ENCODE measurements at places on chromosomes 6 and 20.

DNA sequence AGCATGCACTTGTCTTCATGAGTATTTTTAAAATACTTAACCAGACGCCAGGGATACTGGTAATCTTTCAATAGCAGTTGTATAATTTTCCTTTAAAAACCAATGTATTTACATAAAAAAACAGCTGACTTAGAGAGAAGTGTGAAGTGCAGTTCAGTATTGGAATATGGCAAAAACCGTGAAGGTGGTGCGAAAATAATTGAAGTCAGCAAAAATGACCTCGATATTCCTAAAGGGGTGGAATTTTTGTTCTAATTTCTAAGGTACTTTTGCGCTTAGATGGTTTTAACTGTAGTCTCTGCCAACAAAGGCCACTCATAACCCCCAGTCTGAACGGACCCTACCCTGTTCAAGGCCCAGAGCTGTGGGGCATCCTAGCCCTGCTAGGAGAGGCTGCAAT, 25.3 kb downstream of the GNAS-AS1 start:
- no peak for DNase-seq

DNA sequence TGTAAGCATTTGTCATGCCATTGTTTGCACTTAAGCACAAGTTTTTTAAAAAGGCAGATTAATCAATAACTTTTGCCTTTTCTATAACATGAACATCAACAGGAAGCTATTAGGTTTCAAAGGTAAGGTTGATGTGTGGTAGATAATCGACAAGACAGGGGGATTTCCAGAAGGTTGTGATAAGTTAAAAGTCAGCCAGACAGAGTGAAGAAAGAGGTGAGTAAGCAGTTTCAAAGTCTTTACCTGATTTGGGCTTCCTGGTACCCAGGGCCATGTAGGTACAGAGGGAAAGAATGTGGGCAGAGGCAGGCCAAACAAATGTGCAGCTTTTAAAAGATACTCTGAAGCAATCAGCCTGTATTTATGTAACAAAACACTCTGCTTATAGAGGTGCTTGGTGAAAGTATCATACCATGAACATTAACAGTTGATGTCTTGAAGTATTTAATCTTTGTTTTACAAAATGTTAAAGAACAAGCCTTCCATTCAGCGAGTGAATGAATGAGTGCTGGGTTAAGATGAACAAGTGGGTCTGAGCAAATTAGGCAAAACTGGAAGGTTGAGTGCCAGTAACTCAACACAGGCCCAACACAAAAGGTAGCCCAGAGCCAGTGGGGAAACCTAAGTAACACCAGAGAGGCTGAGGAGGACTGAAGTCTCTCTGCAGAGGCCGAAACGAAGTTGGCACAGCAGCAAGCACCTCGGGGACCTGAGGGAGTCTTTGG, 60.2 kb downstream of the LRRC1 start:
- no peak for DNase-seq

DNA sequence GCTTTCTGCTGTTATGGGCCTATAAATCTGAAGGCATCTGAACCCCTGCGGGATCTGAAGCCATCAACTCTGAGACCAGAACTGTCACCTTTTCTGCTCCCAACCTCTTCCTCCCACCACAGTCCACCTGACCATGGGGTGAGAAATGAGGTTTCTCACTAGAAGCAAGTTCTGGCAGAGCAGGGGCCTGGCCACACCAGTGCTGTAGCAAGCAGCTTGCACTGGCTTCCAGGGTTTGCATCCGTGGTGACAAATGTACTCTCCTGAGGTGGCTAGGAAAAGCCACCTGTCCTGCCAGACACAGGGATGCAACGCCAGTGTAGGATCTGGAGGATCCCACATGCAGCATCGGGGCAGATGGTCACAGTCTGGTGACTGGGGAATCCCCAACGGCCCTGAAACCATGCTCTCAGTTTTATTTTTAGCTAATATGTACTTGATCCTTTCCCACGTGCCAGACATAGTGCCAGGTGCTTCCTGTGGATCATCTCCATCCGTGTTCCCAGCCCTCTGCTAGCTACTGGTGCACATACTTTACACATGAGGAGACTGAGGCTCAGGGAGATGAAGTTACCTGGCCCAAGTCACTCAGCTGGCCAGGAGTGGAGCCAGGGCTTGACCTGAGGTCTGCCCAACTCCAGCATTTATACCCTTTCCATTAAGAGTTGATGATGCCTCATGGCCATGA, 122.1 kb upstream of the SPACA1 start:
- DNase-seq = no peak

DNA sequence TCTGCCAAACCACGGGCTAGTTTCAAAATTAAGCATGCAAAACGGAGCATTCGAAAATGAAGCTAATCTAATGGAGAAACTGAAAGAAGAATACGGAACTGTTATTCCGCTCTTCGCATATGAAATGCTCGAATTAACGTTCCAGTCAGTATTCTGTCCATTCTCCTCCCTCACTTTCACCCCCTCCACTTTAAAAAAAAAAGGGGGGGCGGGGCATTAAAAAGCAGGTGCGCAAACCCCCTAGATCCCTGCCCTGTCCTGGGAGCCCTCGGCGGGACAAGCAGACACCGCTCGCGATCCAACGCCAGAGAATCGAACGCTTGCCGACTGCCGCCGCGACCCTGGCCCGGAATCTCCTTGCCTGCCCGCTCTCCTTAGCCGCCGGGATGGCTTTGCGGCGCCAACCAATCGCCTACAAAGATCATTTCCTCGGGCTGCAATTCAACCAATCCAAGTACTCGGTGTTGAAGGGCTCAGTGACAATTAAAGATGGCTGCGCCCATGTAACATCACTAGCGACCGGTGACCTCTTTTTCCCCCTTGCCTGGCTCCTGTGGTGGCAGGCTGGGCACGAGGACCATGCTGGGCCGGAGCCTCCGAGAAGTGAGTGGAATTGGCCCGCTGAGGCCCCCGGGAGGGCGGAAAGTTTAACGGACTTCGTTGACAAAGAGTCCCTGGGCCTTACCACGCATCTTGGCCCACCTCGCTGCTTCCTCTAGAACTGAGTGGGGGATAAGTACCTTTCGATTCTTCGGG, at the start of the genes QRSL1 and RTN4IP1:
Gene QRSL1 (plus strand): TSS at position 476 of the 756 bp plus-strand sequence. CDS start 104 bp downstream, at position 580.
Gene RTN4IP1 (minus strand): TSS at position 396 of the 756 bp plus-strand sequence. CDS start 477 bp downstream, outside the sequence.
- DNase-seq = peak; percentile 85

DNA sequence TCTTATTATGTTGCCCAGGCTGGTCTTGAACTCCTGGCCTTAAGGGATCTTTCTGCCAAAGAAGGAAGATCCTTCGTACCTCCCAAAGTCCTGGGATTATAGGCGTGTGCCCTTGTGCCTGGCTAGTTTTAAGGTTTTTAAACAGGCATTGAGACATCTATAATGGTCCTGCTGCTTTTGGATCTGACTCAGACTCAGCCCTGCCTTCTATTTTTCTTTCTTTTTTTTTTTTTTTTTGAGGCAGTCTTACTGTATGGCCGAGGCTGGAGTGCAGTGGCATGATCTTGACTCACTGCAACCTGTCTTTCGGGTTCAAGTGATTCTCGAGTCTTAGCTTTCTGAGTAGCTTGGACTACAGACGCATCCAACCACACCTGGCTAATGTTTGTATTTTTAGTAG, 73.7 kb downstream of the PHF20 start:
- no peak for DNase-seq

- DNase-seq = no peak
Measured at GRCh38 chr6:12621754-12622153, 94.8 kb upstream of the PHACTR1 start.

DNA sequence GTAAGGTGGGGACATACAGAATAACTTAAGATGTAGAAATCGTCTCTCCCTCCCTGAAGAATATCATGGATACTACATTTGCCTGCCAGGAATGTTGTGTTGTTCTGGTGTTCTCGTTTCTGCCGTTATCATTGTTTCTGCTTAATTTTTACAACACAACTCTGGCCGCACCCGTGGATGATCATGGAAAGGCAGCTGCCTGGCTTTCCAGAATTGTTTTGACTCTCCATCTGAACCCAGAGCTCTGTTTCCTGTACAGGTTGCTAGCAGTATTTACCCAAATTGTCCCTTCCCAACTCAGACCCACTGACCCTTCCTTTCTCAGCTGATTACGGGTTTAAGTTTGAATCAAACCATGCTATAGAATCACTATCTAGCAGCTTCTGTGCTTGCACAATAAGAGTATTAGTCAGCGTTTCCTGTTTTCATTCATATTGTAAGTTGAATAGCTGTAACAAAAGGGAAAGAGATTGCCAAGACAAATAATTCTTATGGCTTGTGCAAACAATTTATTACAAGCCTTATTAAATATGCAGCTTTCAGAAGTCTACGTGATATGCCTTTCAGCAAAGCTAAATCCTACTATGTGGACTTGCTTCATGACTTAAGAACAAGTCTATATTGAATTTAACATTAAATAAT, 139.0 kb downstream of the MTHFD1L start:
- no peak for DNase-seq

- DNase-seq = no peak
Measured at GRCh38 chr20:58109918-58110635, 118.4 kb downstream of the ANKRD60 start.

DNA sequence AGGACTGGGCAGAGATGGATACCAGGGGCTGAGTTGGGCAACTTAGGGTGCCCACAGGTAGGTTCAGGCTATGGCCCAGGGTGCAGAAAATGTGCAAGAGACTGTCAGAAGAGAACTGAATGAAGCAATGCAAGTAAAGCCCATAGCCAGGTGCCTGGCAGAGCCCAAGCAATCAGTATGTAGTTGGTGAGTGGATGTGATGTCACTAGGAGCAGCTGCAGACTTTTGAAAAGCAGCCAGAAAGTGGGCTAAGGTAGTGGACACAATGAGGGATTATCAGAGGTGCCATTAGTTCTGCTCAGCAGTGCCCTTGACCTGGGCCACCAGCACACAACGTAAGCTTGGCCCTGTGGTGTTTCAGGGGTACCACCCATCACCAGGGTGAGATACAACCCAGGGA, 135.3 kb downstream of the SOBP start:
- DNase-seq = no peak

- DNase-seq = no peak
Measured at GRCh38 chr6:119517428-119517827, 167.9 kb upstream of the MAN1A1 start.

DNA sequence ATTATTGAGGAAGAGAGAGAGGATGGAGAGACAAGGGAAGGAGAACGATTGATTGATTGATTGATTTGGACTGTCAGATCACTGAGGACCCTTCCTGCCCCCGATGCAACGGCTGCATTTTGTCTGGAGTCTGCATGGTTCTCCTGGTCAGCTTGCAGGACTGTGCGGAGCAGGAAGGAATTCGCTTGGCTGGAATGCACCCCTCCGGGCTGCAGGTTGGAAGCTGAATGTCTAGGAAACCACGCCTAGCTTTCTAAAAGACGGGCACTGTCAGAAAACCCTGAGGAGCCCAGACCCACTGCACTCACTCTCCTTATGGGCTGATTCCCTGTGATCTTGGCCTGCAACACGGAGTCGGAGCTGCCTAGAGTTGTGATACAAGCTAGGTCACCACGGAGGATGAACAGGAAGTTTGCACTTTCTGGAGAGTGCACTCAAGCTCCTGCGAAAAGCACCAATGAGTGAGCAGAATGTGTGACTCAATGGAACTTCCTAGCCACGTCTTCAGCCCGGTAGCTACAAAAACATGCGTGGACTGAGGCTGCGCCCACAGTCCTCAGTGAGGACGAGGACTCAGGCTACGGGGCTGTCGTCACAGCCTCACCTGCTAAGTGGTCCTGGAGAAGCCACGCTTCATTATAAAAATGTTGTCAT, 14.4 kb downstream of the DACT2 start:
- DNase-seq = no peak

- no peak for DNase-seq
Measured at GRCh38 chr6:11586536-11586935, 49.0 kb downstream of the TMEM170B start.

DNA sequence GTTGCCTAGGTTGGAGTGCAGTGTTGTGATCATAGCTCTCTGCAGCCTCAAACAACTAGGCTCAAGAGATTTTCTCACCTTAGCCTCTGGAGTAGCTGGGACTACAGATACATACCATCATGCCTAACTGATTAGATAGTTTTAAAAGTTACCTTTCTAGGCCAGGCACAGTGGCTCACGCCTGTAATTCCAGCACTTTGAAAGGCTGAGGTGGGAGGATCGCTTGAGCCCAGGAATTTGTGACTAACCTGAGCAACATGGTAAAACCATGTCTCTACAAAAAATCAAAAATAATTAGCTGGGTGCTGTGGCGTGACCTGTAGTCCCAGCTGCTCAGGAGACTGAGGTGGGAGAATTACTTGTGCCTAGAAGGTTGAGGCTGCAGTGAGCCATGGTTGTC, 41.2 kb downstream of the SLC17A5 start:
- DNase-seq = no peak

DNA sequence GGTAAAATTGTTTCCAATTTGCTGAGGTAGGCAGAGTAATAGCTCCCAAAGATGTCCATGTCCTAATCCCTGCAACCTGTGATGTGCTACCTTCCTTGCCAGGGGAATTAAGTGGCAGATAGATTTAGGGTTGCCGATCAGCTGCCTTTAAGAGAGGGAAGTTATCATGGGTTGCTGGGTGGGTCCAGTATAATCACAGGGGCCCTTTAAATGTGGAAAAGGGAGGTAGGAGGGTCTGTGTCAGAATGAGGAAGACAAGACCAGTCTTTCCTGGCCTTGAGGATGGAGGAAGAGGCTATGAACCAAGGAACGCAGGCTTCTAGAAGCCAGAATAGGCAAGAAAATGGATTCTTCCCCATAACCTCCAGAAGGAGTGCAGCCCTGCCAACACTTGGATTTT, 50.7 kb downstream of the CTCFL start:
- DNase-seq = no peak

DNA sequence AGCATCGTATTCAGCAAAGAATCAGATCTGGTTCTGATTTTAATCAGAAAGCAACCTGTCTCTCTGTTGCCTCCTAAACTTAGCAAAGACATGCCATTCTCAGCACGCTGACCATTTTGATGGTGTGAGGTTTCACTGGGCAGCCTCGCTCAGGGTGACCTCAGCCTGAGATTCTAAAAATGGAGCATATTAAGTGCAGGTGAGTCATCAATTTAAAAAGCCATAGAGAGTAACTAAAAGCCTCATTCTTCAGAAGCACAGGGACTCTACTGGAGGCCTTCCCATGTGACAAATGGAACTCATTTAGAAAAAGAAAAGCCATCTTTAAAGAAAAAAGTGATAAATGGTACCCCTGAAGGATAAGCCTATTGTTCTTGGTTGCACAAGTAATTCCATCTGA, 91.3 kb downstream of the FILIP1 start:
- no peak for DNase-seq

DNA sequence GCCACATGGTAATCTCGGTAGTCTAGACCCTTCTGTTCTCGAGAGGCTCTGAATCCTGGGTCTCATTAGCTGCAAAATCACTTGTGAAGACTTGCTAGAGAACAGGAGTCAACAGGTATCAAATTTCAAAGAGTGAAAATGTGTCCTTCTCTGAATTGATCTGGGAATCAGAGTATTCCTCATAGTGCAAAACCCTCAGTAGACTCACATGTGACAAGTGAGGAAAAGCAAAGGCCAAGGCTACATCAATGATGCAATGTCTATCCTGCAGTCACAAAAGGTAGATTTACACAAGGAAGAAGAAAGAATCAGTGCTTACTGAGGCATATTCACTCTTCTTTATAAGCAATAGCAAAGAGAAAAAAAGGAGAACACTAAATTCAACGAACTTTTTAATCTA, 1220.0 kb upstream of the GJE1 start:
- no peak for DNase-seq

- DNase-seq = no peak
Measured at GRCh38 chr6:16089232-16090062, 39.4 kb upstream of the MYLIP start.
